Stimulated activated CD4-positive, alpha-beta T cell treated with anti-CD3 and anti-CD28 coated beads, Interleukin-12 subunit alpha, Interleukin-12 subunit beta, amount 100 ng/mL, for 48 hours (primary cell): ENCODE measurements at places on chromosomes 16 and 17.

GRCh38 chr16:85213926-85214675 is 101.8 kb upstream of the CIBAR2 start:
- no peak for DNase-seq

DNA sequence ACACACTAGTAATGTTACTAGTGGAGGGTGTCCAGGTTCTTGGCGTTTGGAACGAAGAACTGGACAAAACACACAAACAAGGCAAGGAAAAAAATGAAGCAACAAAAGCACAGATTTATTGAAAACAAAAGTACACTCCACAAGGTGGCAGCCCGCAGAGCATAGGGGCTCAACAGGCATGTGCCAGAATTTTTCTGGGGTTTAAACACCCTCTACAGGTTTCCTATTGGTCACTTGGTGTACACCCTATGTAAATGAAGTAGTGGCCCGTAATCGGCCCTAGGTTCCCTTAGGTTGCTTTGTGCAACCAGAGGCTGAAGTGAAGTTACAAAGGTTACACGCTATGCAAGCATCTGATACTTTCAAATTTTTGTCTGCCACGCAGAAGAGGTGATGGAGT is 8.1 kb downstream of the OR2C1 start:
- no peak for DNase-seq

- DNase-seq, result no peak
These were observed 43.0 kb upstream of the MYOCD start for GRCh38 chr17:12622726-12623125.

DNA sequence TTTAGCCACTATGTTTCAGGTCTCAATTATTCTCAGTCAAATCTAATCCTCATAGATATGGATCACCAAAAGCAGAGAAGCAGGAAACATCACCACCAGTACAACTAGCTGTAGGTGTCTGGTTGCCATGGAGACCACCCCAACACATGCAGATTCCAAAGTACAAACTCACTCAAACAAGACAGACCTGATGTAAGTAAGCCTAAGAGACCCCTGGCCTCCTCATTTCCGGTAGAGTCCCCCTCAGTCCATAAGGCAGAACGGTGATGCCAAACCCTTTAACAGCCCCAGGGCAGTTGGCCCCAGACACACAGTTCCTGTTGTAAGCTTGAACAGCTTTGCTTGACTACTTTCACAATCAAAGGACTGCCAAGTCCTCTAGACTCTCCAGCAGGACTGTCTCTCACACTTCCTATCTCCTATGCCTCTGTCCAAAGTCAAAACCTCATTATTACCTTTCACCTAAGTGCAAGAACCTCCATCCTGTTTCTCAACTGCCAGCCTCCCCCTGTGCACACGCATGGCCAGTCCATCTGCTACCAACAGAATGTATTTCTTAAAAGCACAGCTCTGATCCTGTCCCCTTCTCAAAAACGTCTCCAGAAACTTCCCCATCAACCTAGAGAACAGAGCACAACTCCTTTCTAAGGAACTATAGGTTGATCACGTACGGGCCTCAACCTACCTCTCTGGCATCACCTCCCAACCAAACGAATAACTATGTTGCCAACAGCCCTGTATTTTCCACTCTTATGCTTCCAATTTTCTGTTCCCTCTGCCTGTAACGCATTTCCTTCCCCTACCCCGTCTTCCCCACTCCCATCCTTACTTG is 23.9 kb downstream of the SLC39A11 start:
- no peak for DNase-seq
